ENCODE measurements at places on chromosomes 12 and 14. TPM values are rescaled to one million over a fixed set of nuclear protein-coding genes. Genes with fewer than 3 reads are reported as not detected.

The RASSF9 gene
- 0.31 TPM for polyA plus RNA-seq

The SYCP3 gene
- polyA plus RNA-seq, result 1.0 TPM

The ADCY6 gene
- 19.0 TPM for polyA plus RNA-seq

The HHIPL1 gene
- 1.4 TPM for polyA plus RNA-seq

The PLCZ1 gene
- polyA plus RNA-seq, result not detected

The KCNC2 gene
- not detected for polyA plus RNA-seq

The OR4E2 gene
- polyA plus RNA-seq, result not detected

The TAS2R20 gene
- polyA plus RNA-seq, result 0.41 TPM

The NPAS3 gene
- polyA plus RNA-seq, result 0.11 TPM

The CLEC7A gene
- polyA plus RNA-seq, result 1.3 TPM

DNA sequence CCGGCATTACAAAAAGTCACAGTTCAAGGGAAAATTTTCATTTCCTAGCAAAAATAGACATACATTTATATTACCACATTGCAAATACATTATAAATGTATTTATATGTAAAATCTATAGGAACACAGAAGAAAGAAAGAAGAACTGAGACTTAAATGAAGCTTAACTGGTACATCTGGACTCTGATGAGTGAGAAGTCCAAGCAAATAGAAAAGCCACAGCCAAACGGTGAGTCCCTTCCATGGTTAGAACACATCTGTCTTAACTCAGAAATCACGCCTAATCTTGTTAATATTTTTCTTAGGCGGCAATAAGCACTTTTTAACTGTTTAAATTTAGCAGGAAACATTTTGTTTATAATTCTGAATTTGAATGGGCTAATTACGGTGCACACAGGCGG is 9.4 kb upstream of the KLRB1 start:
- DNase-seq, result no peak

GRCh38 chr12:104903648-104904423 is 54.3 kb downstream of the SLC41A2 start:
- no peak for DNase-seq

- DNase-seq, result peak; percentile 88
Observed at GRCh38 chr12:113422030-113422885, at the start of gene SDSL. Gene SDSL, plus strand, starts transcription at chr12:113422380. Its CDS starts 5,603 bp downstream, at chr12:113427983.

DNA sequence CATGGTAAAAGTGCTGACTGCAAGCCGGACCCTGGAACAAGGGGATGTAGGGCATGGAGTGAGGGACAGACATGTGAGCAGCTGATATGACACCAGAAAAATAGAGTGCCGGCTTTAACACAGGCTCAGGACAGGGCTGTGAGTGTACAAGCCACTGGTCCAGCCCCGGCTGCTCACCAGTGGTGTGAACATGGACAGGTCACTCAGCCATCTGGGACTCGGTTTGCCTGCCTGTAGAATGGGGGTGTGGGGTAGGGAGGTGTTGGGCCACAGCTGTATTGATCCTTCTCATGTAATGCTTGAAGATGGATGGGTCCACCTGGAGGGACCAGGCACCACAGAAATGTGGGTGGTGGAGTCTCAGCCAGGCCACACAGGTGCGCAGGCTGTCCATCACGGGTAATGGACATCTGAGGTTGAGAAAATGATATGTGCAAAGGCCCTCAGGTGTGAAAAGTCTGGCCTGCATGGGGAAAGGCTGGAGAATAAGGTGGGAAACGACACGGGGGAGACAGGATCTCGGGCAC is 10.6 kb upstream of the KRT74 start:
- no peak for DNase-seq

DNA sequence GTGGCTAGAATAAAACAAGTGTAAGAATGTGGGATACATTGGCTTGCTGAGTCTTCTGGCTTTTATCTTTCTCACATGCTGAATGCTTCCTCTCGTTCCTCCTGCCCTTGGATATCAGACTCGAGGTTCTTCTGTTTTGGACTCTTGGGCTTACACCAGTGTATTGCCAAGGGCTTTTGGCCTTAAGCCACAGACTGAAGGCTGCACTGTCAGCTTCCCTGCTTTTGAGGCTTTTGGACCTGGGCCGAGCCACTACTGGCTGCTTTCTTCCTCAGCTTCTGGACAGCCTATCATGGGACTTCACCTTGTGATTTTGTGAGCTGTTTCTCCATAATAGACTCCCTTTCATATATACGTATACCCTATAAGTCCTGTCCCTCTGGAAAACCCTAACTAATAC is 300.9 kb upstream of the STXBP6 start:
- DNase-seq, result no peak

DNA sequence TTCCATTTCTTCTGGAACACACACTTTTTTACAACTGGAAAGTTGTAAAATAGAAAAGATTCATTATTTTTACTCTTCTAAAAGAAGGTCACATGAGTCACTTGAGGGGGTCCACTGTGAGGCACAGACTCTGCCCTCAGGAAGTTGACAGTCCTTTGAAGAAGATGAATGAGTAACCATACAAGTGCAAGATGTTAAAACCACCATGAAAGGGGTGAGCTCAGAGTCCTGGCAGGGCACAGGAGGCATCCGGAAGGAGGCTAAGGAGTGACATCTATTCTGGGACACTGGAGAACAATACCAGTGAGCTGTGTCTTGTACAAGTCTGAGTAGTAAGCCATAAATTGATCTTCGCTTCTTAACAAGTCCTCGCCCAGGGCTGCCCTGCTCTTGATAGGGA is 126.0 kb upstream of the FRMD6 start:
- DNase-seq, result no peak

DNA sequence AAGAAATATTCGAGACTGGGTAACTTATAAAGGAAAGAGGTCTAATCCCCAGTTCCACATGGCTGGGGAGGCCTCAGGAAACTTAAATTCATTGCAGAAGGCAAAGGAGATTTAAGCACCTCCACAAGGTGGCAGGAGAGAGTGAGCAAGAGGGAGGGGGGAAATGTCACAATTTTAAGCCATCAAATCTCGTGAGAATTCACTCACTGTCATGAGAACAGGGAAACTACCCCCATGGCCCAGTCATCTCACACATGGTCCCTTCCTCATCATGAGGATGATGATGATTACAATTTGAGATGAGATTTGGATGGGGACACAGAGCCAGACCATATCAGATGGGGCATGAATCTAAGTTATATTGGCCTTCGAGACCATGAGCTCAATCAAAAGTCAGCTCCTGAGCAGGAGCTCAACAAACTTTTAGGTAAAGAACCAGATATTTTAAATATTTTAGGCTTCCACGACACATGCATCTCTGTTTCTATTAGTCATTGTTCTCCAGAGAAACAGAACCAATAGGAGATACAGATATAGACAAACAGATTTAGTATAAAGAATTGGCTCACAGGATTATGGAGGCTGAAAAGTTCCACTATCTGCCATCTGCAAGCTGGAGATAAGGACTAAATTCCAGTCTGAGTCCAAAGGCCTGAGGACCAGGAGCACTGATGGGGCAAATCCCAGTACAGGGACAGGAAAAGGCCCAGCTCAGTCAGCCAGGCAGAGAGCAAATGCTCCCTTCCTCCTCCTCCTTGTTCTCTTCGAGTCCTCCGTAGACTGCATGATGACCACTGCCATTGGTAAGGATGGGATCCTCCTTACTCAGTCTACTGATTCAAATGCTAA is 24.9 kb downstream of the DGLUCY start:
- DNase-seq, result no peak

GRCh38 chr12:118238888-118239287 is 103.0 kb downstream of the PEBP1 start:
- DNase-seq, result no peak

- DNase-seq, result no peak
Observed at GRCh38 chr12:51208016-51208660, 9.7 kb downstream of the POU6F1 start.

GRCh38 chr12:30144777-30145683 is 361.3 kb upstream of the TMTC1 start:
- no peak for DNase-seq

DNA sequence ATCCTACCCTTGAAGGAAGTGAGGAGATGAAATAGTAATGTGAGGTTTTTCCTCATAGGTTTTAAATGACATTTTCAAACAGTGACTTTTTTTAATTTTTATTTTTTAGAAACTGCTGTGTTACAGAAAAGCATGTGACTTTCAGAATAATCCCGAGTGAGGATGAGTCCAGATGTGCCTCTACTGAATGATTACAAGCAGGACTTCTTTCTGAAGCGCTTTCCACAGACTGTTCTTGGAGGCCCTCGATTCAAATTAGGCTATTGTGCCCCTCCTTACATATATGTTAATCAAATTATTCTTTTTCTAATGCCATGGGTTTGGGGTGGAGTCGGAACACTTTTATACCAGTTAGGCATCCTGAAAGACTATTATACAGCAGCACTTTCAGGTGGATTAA is 15.8 kb downstream of the PCNX4 start:
- no peak for DNase-seq

DNA sequence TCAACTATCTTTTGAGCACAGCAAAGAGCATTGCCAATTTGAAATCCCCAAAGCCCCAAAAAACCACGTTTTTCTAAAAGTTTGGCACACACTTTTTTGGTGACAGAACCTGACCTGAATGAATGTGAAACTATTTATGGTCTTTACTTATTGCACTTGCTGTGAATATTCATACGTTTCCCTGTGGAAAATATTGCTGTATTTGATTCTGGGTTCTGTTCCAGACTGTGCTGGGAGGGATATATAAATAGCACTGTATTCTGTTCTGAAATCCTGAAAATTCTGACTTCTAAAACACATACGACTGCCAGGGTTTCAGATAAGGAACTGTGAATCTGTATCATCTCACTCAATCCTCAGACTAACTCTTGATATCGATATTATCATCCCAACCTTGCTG is 35.1 kb downstream of the NR1H4 start:
- DNase-seq, result no peak

GRCh38 chr14:89534902-89535685 is 118.1 kb upstream of the FOXN3 start:
- DNase-seq, result no peak

DNA sequence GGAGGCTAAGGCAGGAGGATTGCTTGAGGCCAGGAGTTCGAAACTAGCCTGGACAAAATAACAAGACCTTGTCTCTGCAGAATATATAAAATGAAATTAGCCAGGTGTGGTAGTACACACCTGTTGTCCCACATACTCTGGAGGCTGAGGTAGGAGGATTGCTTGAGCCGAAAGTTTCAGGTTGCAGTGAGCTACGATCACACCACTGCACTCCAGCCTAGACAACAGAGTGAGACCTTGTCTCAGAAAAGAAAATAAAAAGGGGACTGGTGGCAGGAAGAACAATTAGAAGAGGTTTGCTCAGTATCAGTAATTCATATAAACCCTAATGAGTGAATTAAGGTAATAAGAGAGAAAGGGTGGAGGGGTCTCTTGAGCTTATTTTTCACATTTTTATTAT is 8.0 kb downstream of the PSMA6 start:
- DNase-seq, result no peak

DNA sequence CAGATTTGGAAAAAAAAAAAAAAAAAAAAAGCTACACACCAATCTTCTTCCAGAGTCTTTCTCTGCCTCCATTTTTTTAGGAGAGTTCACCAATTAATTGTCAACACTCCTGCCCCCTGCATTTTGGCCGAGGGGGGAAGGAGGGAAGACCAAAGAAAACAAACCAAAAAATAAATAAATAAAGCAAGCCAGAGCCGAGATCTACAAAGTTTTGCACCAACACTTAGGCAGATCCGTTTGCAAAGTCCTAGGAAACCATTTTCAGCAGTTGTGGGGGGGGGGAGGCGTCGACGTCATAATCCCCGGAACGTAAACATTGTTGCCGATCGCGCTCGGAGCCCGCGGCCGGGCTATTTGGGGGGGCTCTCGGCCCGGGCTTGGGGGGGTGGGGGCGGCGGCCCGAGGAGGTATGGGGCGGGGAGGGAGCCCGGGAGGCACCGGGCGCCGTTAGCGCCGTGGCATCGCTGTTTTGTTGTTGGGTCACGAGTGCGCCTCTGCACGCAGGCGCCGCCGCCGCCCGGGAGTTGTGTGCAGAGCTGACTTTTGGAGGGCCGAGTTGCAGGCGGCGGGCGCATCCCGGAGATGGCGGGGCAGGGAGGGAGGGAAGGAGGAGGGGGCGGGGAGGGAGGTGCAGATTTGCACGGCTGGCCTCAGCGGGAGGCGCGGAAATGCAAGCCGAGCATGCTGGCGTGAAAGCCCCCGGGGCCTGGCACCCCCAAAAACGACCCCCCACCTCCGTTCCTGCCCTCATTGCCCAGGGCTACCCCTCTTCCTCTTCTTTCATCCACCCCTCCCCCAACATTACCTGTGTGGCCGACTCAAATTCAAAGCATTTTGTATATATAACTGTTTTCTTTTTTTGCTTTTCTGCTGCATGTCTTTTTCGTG is 598 bp downstream of the KDM2B start:
- DNase-seq, result peak; percentile 82

DNA sequence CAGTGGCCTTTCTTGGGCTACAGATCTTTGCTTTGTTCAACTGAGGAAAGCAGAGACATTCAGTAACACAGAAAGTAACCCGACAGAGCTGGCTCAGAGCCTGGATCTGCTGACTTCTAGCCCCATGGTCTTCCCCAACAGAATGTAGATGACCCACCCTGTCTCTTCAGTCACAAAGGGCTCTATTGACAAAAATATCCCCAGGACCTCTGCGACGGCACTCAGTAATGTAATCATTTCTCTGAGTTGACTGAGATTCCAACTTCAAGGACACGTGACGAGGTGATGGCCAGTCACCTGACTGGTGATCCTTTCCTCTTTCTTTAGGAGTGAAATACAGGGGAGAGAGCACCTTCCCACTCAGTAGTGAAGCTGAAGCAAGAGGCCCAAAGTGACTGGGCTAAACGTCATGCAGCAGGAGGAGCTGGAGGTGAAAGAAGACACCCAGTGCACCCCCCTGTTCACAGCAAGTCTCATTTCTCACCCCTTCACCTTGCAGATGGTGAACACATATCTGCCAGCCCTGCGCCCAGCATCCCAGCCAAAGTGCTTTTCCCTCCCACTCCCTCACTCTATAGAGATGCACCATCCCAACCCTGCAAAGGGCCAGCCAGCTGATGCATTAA is 179.2 kb upstream of the EGLN3 start:
- DNase-seq, result no peak

GRCh38 chr14:60095781-60096450 is 4.2 kb downstream of the PCNX4 start:
- no peak for DNase-seq

DNA sequence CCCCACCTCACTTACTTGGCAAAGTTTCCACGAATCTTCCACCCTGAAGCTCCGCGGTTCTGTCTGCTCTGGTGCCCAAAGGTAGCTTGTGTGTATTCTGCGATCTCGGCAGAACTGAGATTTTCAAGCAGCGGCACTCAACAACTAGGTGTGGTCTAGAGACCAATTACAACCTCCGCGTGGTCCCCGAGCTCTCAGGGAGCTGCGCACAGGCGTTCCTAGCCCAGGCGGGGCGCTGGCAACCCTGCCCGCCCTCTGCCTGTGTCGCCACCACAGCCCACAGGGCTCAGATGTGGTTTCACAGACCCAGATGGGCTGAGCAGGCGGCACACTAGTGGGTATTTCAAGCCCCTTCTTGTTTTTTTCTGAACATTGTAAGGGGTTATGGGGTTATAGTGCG is 1.5 kb upstream of the DIABLO start:
- no peak for DNase-seq

- no peak for DNase-seq
Observed at GRCh38 chr14:89315493-89316470, 101.3 kb downstream of the FOXN3 start.
